Endothelial cell (in vitro differentiated cells): ENCODE measurements at places on chromosomes 2 and 18.

GRCh38 chr2:237326266-237327171 is 87.4 kb downstream of the COL6A3 start:
- no peaks in the 10 kb centered on the region for H3K36me3 ChIP-seq
- no peak overlapping the region for H3K4me3 ChIP-seq
- H3K27ac ChIP-seq: no peak overlapping the region
- no peak for DNase-seq

DNA sequence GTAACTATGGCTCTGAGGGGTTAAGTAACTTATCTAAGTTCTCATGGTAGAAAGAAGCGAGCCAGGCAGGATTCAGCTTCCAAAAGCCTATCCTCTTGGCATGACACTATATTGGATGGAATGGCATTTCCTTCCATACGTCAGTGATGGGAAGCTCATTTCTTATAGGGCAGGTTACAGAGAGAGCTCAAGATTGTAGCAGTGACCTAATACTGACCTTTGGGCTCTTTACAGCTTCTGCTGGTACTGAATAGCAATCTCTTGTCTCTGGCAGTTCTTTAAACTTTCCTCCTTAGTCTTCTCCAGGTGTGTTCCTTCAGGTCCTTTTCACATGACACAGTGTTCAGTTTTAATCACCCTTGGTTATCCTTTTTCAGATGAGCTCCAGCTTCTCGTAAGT is 133.0 kb downstream of the HRH4 start:
- no peak for DNase-seq
- no peaks in the 10 kb centered on the region for H3K27me3 ChIP-seq
- H3K36me3 ChIP-seq: no peaks in the 10 kb centered on the region
- no peaks in the 10 kb centered on the region for H3K4me1 ChIP-seq

- peaks cover 47% of the 10 kb centered on the region for H3K36me3 ChIP-seq
- DNase-seq: no peak
- peaks cover 12% of the 10 kb centered on the region for H3K27me3 ChIP-seq
- H3K27ac ChIP-seq: peak overlapping the region; percentile 43
- H3K4me1 ChIP-seq: peaks cover 28% of the 10 kb centered on the region
- H3K4me3 ChIP-seq: peak overlapping the region; percentile 99
Observed at GRCh38 chr2:27369471-27370025, 590 bp downstream of the EIF2B4 start.

GRCh38 chr2:86036669-86037138 is 69.0 kb downstream of the POLR1A start:
- DNase-seq: no peak
- peaks cover 7% of the 10 kb centered on the region for H3K27me3 ChIP-seq
- peaks cover 58% of the 10 kb centered on the region for H3K4me1 ChIP-seq
- H3K27ac ChIP-seq: peak overlapping the region; percentile 98
- no peak overlapping the region for H3K4me3 ChIP-seq
